ENCODE measurements at places on chromosomes 16 and 17.

DNA sequence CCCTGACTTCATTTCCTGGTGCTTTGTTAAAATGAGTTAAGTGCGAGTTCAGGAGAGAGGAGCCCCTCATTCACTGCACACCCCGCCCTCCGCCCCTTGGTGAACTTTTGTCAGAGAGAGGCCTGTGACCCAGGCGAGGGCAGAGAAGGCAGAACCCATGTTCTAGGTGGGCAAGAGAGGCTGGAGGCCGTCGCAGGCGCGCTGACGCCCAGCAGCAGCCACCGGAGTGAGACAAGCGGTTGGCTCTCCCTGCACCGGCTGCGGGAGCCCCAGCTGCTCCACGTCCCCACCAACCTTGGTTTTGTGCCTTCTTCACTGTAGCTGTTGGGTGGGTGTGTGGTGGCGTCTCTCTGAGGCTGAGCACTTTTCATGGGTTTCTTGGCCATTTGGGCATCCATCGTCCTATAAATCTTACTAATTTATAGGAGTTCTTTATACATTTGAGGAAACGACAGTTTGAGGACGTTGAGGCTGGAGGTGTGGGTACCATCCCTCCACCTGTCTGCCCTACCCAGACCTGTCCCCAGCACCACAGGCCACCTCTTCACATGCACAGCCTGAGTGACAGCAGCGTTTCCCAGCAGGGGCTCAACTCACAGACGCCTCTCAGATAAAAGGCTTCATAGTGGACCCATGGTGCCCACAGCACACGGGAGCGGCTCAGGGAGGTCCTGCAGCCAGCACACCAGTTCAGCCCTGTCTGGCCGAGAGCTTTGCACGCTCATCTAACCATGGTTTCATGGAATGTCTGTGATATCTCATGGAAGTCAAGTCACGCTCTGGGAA is 45.2 kb upstream of the CBFA2T3 start:
- DNase-seq = no peak

DNA sequence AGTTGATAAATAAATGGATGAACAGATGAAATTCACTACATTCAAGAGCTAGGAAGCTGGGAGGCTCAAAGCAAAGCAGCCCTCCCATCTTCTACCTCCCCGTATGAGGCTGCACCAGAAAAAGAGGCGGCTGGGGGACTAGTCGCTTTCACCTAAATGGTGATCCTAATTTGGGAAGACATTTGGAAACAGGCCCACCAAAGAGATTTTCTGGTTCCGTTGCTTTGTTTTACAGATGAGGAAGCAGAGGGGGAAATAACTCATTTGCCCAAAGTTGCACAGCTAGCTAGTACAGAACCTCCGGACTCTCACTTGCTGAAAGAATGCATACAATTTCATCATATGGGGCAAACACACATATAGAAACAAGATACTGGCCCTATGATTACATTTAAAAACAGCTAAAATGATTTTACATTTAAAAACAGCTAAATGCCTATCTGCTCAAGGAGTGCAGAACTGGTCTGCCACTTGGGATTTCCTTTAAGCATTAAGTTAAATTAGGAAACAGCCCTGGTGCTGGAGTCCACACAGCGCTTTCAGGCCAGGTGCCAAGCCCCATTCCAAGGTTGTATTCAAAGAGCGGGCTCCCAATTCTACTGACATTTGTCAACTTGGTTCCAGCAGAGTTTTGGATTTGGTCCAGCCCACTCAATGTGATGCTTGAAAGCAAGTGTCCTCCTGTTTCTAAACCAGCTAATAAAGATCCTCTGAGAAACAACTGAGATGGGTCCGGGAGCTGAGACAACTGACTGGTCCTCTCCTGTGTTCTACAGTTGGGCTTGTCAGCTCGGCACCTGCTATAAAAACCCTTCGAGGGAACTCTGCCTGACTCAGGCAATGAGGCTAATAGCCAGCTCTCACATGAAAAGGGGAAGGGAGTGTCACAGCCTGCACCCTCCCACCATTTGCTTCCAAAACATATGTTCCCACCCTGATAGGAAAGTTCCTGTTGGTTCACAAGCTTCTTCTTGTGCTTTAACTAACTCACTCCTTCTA is 11.7 kb downstream of the ERN1 start:
- DNase-seq = no peak

- DNase-seq = no peak
Observed at GRCh38 chr17:65595071-65595656, 33.7 kb upstream of the AXIN2 start.

DNA sequence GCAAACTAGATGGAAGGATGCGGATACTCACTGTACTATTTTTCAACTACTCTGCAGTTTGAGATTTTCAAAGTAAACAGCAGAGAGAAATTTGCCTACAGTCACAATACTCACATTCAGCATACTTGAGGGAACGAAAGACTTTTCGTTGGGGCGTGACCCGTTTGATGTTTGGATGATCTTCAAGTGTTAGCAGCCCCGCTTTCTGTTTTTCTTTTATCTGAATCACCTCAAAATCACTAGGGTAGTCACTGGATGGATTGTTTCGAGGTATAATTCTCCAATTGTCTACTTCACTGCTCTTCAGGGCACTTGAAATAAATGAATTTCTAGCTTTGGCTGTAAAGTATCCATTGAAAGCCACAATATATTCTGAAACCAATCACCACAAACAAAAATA is 17.8 kb downstream of the MBTPS1 start:
- no peak for DNase-seq

- peak; percentile 50 for DNase-seq
Observed at GRCh38 chr16:46908540-46909372, 24.6 kb downstream of the GPT2 start.

- DNase-seq = no peak
Observed at GRCh38 chr17:10899281-10899680, 61.4 kb upstream of the PIRT start.

DNA sequence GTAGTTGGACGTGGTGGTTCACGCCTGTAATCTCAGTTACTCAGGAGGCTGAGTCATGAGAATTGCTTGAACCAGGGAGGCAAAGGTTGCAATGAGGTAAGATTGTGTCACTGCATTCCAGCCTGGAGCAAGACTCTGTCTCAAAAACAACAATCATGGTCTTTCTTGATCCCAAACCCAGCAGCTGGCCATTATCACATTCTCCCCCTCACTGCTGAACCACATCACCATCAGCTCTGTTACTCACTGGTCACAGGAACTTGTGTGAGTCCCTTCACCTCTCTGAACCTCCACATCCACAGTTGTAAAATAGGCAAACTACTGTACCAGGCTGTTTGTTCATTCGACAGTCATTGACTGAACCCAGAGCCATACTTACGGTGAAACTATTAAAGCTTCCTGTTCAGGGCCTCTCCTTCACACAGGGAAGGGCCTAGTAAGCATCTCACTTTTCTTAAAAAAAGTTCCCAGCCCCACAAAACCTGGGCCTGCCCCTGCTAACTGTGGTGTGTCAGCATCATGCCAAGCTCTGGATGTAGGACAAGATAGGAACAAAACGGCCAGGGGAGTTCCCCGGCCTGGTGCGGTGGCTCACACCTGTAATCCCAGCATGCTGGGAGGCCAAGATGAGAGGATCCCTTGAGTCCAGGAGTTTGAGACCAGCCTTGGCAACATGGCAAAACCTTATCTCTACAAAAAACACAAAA is 104.7 kb downstream of the COPRS start:
- no peak for DNase-seq

DNA sequence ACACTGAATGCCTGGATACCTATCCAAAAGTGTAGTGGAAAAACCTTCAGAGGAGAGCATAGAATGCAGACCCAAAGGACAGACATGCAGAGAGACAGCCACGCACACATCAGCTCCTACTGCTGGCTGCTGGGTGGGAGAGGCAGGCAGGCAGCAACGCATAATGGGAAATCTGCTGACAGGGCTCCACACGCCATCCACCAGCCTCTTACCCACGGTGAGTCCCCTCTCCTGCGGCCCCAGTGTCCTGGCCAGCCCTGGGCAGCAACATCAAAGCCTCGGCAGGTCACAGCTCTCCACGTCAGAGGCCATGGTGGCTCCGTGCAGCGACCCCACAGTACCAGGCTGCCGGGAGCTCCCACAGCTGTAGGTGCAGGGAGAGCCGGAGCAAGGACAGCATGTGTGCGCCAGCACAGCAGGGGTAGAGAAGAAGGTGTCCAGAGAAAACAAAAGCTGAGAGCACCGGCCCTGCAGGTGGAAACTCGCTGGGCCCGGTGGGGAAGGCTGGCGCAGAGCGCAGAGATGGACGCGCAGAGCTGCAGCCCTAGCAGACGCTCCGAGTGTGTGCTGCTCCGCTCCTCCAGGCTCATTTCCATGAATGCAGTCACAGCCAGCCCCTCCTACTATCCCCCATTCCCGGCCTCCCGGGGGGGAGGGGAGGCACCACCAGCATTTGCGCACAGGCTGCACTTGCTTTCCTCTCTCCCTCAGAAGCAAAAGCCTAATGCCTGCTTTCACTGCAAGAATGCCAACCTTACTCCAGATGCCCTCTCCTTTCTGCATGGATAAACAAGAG is 58.9 kb downstream of the CYTH1 start:
- DNase-seq = peak; percentile 95

GRCh38 chr17:77206158-77206956 is 65.6 kb downstream of the SEC14L1 start:
- DNase-seq = no peak

GRCh38 chr16:88340755-88341150 is 42.0 kb upstream of the ZNF469 start:
- DNase-seq = no peak

GRCh38 chr17:2701161-2701995 is 10.2 kb downstream of the CLUH start:
- no peak for DNase-seq

DNA sequence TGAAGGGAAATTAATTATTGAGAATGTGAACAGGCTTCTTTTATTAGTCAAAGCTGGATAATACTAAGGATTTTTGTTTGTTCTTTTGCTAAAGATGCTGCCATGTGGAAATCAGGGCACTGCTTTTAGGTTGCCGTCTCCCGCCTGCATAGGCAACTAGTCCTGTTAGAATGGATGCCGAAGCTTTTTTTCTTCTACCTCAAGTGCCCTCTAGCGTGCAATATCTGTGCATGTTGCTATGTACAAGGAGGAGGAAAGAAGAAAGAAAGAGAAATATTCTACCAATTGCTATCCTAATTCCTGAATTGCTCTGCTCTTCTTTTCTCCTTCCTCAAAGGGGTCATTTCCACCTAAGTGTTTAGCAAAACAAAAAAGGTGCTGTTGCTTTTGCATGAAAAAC is 5.2 kb upstream of the CDH8 start:
- peak; percentile 36 for DNase-seq

- no peak for DNase-seq
Observed at GRCh38 chr16:49354101-49354500, 19.5 kb upstream of the C16orf78 start.

DNA sequence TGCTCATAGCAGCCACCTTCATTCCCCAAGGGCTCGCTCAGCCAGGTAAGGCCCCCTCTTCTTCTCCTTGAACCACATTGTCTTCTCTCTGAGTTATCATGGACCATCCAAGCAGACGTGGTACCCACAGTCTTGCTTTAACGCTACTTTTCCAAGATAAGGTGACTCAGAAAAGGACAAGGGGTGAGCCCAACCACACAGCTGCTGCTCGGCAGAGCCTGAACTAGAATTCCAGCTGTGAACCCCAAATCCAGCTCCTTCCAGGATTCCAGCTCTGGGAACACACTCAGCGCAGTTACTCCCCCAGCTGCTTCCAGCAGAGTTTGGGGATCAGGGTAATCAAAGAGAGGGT is 272 bp downstream of the CCL2 start:
- DNase-seq = no peak

DNA sequence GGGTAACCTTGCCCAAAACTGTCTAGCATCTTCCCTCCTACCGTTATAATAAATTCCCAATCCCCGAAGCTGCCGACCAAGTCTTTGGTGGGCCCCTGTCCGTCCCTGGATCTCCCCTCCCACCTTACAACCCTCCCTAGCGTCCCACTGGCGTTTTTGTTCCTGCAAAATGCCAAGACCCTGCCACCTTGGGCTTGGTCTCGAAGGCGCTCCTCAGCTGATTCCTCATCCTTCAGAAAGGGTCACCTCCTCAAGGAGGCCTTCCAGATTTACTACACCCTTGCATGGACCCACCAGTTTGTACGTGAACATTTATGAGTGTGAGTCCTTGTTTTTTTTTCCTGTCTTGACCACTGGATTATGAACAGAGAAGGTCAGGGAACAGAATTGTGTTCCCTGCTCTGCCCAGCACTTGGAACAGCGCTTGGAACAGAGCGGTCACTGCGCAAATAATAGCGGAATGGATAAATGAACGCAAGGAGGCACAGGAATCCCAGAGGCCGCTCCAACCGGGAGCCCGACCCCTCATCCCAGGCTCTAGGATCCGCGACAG is 926 bp upstream of the GFER start:
- no peak for DNase-seq

DNA sequence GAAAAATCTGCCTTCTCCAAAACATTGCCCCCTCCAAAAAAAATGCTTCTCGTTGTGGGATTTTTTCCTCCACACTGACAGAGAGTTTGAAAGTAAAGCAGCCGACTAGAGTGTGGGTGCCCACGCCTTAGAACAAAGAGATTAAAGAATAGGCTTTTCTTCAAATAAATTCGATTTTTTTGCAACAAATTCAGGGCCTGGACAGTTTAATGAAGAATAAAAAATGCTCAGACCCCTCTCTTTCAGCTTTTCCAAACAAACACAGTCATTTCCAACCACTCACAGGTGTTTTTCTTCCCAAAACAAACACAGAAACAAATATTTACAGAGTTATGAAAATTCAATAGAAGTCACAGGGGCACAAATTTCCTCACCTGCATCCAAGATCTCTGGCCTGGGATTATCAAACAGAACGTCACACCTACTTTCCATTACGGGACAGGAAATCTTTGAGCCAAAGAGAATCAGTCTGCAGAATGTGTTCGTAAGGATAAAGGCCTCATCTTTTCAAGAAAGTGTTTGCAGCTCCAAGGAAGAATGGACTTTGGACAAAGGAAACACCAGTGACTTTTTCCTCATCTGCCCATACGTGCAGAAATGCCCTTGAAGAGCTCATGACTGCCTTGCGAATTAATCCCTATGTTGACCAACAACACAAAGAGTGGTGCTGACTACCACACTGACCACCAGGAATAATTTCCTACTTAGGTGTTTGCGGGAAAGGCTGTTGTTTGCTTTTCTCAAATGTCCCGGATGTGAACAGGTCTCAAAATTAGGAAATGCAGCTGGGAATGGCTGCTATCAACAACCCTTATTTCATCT is 31.3 kb upstream of the TOX3 start:
- no peak for DNase-seq

GRCh38 chr17:18858567-18859245 is 775 bp downstream of the PRPSAP2 start:
- DNase-seq = peak; percentile 56

Data from hippocampal formation (tissue), 2 donors.